CD4-positive, alpha-beta T cell treated with Interferon alpha-2 for 1 hour (primary cell): ENCODE measurements at places on chromosomes 12 and 14.

DNA sequence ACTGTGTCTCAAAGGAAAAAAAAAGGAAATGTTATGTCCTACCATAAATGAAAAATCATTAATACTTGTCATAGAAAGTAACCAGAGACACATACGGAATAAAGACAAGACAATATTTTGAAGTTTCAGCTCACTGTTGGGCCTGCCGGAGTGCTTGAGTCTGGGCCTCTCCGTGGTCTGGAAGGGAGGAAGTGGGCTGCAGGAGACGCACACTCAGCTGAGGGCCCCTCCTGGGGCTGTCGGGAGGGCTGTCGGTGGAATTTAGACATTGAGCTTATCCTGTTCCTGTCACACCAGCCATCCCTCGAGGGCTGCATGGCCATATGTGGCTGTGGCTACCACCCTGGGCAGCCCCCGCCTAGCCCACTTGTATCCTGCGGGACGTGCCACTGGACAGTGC, 80.6 kb downstream of the DDX51 start:
- no peak for DNase-seq

GRCh38 chr14:94177806-94178205, 3.7 kb downstream of the PPP4R4 start:
- no peak for DNase-seq

GRCh38 chr12:67279637-67280036, 10.5 kb downstream of the CAND1 start:
- DNase-seq, result no peak

GRCh38 chr12:64077922-64078321, 144.2 kb downstream of the KICS2 start:
- no peak for DNase-seq

GRCh38 chr12:117890137-117890536, 78.7 kb downstream of the KSR2 start:
- DNase-seq, result no peak

GRCh38 chr14:99129211-99129696, 142.7 kb downstream of the BCL11B start:
- no peak for DNase-seq

GRCh38 chr12:94263905-94264561, 115.7 kb downstream of the PLXNC1 start:
- DNase-seq, result no peak

GRCh38 chr12:96044017-96044942, 8.9 kb upstream of the LTA4H start:
- no peak for DNase-seq

- DNase-seq, result no peak
These were observed 224.2 kb upstream of the PWP1 start for GRCh38 chr12:107461222-107461975.

DNA sequence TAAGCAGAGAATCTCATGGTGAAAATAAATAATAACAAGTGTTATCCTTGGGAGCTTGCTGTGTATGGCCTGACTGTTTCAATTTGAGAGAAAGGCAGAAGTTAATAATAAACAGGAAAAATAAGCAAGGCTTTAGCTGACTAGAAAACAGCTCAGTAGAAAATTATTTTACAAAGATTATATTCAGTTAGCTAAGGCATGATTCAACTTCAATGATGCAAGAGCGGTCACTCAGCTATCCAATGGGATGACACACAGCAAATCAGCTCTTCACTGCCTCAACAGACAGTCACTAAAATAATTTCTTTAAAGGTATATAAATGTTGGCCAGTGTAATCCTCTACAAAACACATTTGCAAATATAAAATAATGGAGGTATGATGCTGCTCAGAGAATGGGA, 18.6 kb downstream of the GSTZ1 start:
- no peak for DNase-seq

- no peak for DNase-seq
These were observed 83.5 kb downstream of the MAP1LC3B2 start for GRCh38 chr12:116642683-116643082.

DNA sequence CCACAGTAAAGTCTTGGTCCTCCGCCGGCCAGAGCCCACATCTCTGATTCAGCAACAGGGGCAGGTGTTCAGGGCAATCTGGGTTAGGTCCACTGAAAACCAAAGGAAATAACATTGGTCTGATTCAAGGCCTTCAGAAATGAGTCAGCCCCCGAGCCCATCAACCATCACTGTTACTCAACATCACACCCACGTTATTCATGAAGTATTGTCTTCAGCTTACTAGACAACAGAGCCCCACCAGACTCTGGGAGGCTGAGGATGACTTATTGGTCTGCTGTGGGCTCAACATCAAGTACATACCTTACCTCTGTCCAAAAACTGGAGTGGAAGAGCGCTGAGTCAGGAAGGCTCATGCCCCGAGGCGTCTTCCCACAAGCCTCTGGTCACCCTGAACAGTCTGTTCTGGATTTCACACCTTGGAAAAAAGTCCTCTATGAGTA, 97.5 kb downstream of the ZFP36L1 start:
- DNase-seq, result no peak

- DNase-seq, result peak; percentile 4
These were observed 2.7 kb downstream of the PCNX1 start for GRCh38 chr14:70909733-70910614.

DNA sequence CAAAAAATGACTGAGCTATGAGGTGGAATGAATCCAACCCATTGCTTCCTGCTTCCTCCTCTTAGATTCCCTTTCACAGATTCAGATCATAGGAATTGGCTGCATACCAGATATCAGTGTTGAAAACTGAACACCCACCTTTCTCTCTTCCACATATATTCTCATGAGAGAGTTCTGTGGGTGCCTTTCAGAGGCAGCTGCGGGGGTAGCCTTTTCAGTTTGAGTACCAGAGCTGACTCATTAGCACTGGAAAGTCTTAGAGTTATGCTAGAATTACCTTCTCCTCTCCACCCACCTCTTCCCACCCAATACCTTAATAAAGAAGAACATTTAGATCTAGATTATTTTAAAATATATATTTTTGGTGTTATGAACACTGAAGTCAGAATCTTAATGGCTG, 495.4 kb upstream of the SEL1L start:
- DNase-seq, result no peak

GRCh38 chr12:93502802-93503623, 35.7 kb downstream of the MRPL42 start:
- peak; percentile 52 for DNase-seq
